ENCODE measurements at places on chromosomes 1 and 21.

DNA sequence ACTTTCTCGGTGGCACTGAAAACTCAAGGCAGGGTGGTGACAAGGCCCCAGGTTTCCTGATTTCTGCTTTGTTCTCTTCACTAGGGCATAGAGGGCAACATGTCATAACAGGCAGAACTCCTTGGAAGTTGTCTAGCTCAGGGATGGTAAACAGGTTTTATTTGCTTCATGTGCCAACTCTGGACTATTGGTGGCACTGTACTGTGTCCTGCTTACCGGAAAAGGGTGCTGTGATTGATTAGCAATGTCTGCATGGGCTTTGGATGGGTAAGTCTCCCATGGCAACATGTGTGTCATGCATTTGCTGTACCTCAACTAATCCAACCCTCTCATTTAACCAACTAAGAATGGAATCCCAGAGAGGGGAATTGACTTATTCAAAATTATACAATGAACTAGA lies 70.7 kb upstream of the USP24 start:
- H3K27me3 ChIP-seq = no peaks in the 10 kb centered on the region
- no peak overlapping the region for H3K27ac ChIP-seq
- H3K4me1 ChIP-seq = no peaks in the 10 kb centered on the region
- peak; percentile 56 for DNase-seq
- no peaks in the 10 kb centered on the region for H3K36me3 ChIP-seq

DNA sequence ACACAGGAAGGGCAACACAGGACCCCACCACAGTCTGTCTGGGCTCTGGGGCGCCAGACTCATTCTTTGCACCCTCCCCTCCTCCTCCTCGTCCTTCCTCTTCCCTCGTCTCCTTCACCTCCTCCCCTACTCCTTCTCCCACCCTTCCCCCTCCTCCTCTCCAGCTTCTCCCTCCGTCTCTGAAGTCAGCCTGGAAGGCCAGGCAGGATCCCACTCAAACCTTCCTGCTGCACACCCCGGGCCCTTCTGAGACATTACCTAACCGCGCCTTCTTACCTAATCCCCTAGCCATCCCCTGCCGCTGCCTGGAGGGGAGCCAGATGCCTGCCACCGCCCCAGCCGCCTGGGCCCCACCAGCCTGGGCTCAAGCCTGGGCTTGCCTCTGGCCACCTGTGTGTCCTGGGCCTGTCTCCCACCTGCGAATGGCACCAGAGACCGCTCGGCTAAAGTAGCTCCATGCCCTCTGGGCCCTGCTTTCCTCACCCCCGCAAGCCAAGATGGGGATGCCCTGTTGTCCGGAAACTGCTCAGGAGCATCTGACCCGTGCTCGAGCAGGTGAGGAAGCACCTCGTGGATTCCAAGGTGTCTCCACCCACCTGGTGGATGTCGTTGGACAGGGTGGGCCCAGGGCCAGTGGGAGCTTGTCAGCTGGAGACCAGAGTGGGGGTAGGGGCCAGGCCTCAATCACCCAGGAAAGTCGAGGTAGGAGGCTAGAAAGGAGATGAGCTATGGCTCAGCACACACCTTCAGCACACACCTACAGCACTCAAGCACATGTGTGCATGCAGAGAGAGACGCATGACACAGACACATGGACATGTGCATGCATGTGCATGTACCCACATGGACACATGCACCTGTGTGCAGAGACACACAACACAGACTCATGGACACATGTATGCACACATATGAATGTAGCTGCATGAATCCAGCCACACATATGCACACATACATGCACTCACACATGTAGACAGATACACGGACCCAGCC lies 31.9 kb downstream of the WNT9A start:
- H3K4me3 ChIP-seq = no peak overlapping the region
- H3K27ac ChIP-seq = no peak overlapping the region
- H3K36me3 ChIP-seq = no peaks in the 10 kb centered on the region
- no peaks in the 10 kb centered on the region for H3K27me3 ChIP-seq

DNA sequence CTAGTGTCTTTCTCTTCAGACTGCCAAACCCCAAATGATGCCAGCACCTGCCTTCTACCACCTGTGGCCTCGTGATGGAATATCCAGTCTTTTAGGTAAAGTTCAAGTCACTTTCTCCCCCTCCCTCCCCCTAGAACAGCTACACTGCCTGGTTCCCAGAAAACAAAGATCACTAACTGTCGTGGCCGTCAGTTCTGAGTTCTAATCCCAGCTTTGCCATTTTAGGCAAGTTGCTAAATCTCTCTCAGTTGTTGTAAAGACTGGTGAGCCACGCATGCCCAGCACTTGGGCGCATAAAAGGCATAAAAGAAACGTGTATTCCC lies 648 bp upstream of the TRAPPC3 start:
- DNase-seq = no peak
- H3K4me3 ChIP-seq = no peak overlapping the region
- no peaks in the 10 kb centered on the region for H3K36me3 ChIP-seq
- H3K27me3 ChIP-seq = no peaks in the 10 kb centered on the region

- H3K27ac ChIP-seq = no peak overlapping the region
- H3K4me3 ChIP-seq = no peak overlapping the region
- no peaks in the 10 kb centered on the region for H3K4me1 ChIP-seq
- DNase-seq = no peak
Observed at GRCh38 chr1:215612391-215612790, 45.3 kb downstream of the KCTD3 start.

DNA sequence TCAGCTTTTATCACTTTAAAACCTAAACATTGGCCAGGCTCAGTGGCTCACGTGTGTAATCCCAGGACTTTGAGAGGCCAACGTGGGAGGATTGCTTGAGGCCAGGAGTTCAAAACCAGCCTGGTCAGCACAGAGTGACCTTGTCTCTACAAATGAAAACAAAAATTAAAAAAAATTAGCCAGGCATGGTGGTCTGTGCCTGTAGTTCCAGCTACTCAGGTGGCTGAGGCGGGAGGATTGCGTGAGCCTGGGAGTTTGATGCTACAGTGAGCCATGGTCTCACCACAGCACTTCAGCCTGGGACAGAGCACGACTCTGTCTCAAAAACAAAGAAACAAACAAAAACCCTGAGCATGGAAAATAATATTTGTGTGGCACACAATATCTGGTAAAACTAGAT lies 143.5 kb upstream of the HNRNPU start:
- H3K27me3 ChIP-seq = no peaks in the 10 kb centered on the region
- H3K4me1 ChIP-seq = no peaks in the 10 kb centered on the region
- no peak for DNase-seq
- no peaks in the 10 kb centered on the region for H3K36me3 ChIP-seq
- H3K4me3 ChIP-seq = no peak overlapping the region
- no peak overlapping the region for H3K27ac ChIP-seq

GRCh38 chr1:23909412-23909811 lies 3.8 kb downstream of the CNR2 start:
- no peak overlapping the region for H3K27ac ChIP-seq
- DNase-seq = no peak
- no peaks in the 10 kb centered on the region for H3K36me3 ChIP-seq
- no peak overlapping the region for H3K4me3 ChIP-seq

DNA sequence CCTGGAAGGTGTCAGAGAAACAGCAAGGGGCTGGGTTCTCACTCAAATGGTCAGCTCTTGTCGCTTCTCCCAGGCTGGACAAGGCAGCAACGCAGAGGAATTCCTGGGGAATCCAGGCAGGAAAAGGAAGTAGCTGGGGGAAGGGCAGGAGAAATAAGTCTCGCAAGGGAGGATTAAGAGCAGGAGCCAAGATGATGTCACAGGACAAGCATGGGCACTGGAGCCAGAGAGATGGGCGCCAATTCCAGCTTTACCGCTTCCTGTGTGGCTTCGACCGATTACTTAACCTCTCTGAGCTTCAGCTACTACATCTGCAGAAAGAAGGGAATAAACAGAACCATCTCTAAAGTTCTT lies 70.5 kb downstream of the SSBP3 start:
- DNase-seq = no peak
- peak overlapping the region; percentile 66 for H3K27ac ChIP-seq
- H3K4me1 ChIP-seq = peaks cover 23% of the 10 kb centered on the region
- no peaks in the 10 kb centered on the region for H3K27me3 ChIP-seq
- H3K36me3 ChIP-seq = no peaks in the 10 kb centered on the region

- H3K27ac ChIP-seq = no peak overlapping the region
- DNase-seq = no peak
- H3K4me3 ChIP-seq = no peak overlapping the region
- no peaks in the 10 kb centered on the region for H3K36me3 ChIP-seq
- H3K27me3 ChIP-seq = peaks cover 31% of the 10 kb centered on the region
Observed at GRCh38 chr1:2787163-2787911, 14.2 kb downstream of the TTC34 start.

GRCh38 chr1:96918406-96918805 lies 196.8 kb downstream of the PTBP2 start:
- no peaks in the 10 kb centered on the region for H3K4me1 ChIP-seq
- DNase-seq = no peak
- no peak overlapping the region for H3K4me3 ChIP-seq
- H3K27me3 ChIP-seq = no peaks in the 10 kb centered on the region
- H3K27ac ChIP-seq = no peak overlapping the region
- H3K36me3 ChIP-seq = no peaks in the 10 kb centered on the region

DNA sequence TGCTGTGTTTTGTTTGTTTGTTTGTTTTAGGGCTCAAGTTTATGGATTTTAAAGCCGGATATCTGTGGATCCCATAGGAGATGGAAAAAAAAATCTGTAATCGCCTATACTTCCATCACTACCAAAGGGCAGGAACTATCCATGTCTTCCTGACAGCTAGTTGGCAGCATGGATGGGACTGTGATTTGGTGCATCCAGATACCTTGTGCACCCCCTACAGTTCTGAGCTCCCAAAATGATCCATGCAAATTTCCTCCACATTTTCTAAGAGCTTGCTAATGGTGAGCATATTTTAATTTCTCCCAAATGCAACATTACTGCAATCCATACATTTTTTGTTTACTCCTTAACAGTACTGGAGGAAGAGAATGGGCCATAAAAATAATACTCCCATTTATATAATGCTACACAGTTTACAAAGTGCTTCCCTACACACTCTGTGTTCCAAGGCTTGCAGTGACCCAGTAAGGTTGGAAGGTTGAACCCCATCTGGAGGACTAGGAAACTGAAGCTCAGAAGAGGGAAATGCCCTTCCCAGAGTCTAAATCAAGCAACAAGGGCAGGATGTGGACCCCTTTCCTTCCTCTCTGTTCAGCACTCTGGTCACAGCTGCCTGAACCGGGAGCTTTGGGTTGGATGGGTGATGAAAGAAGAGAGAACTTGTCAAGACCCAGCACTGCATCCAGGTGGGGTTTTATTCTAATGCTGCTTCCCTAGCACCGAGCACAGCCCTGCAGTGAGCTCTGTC lies 48.0 kb downstream of the CAPN8 start:
- H3K27me3 ChIP-seq = no peaks in the 10 kb centered on the region
- no peak overlapping the region for H3K27ac ChIP-seq
- H3K4me1 ChIP-seq = no peaks in the 10 kb centered on the region
- no peaks in the 10 kb centered on the region for H3K36me3 ChIP-seq

DNA sequence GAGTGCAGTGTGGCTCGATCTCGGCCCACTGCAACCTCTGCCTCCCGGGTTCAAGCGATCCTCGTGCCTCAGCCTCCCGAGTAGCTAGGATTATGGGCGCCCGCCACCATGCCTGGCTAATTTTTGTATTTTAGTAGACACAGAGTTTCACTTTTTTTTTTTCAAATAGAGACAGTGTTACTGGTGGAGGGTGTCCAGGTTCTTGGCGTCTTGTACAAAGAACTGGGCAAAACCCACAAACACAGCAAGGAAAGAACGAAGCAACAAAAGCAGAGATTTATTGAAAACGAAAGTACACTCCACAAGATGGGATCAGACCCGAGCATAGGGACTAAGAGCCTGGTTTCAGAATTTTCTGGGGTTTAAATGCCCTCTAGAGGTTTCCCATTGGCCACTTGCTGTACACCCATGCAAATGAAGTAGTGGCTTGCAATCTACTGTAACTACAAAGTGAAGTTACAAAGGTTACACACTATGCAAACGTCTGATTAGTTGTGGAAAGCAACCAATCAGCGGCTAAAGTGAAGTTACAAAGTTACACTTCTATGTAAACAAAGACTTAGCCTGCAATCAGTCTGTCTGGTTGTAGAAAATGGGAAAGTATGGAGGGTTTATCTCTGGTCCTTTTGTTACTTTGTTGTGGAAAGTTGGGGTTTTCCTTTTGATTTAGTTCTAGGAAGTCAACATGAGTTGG lies 199.1 kb downstream of the DYRK1A start:
- no peak overlapping the region for H3K4me3 ChIP-seq
- H3K36me3 ChIP-seq = no peaks in the 10 kb centered on the region
- H3K27ac ChIP-seq = no peak overlapping the region
- H3K27me3 ChIP-seq = no peaks in the 10 kb centered on the region

GRCh38 chr1:8238141-8239038 lies 79.5 kb upstream of the SLC45A1 start:
- no peak overlapping the region for H3K4me3 ChIP-seq
- peak overlapping the region; percentile 47 for H3K27ac ChIP-seq
- no peak for DNase-seq
- H3K27me3 ChIP-seq = no peaks in the 10 kb centered on the region
- H3K36me3 ChIP-seq = no peaks in the 10 kb centered on the region

GRCh38 chr1:246294263-246294662 lies 212.8 kb downstream of the SMYD3 start:
- H3K4me3 ChIP-seq = no peak overlapping the region
- no peaks in the 10 kb centered on the region for H3K4me1 ChIP-seq
- H3K27me3 ChIP-seq = no peaks in the 10 kb centered on the region
- H3K36me3 ChIP-seq = no peaks in the 10 kb centered on the region

DNA sequence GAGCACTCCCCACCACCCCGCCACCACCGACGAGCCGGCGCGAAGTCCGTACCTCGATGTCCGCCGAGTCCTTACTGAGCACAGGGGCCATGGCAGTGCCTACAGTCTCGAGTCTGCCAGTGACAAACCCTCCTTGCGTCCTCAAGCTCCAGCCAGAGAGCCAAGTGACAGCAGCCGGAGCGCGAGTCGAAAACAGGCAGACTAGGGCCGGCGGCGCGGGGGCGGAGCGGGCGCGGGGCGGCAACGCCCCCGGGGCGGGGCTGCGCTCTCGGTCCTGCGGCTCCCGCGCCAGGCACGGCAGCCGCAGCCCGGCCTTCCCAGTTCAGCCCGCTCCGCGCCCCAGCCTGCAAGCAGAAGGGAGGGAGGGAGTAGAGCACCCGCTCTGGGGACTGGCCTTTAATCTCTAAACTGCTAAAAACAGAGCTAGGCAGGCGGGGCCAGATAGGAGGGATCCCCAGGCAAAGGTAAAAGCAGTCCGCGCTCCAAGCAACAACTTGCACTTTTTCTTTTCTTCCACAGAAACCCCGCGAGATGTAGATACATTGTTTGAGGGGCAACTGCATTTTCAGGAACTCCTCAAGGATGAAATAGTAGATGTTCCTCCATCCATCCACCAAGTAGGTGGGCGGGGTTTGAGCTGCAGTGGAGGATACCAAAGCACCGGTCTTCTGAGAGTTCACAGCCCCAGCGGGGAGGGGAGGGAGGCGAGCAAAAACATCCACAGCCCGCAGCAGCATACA lies at the start of gene DPYD:
Gene DPYD, minus strand, starts transcription at position 203 of the 740 bp plus-strand sequence. Its CDS starts 112 bp downstream, at position 91.
- peak; percentile 86 for DNase-seq
- H3K36me3 ChIP-seq = no peaks in the 10 kb centered on the region
- no peaks in the 10 kb centered on the region for H3K4me1 ChIP-seq
- H3K27ac ChIP-seq = peak within 1 kb of the TSS; percentile 91

GRCh38 chr1:155942578-155943141 lies 1.2 kb downstream of the RXFP4 start:
- H3K27ac ChIP-seq = no peak overlapping the region
- no peaks in the 10 kb centered on the region for H3K4me1 ChIP-seq
- H3K36me3 ChIP-seq = no peaks in the 10 kb centered on the region
- H3K27me3 ChIP-seq = no peaks in the 10 kb centered on the region
- H3K4me3 ChIP-seq = no peak overlapping the region

All from prostate gland (tissue), 2 donors.